GM03348 (cell line): ENCODE measurements at places on chromosomes 7 and 10.

DNA sequence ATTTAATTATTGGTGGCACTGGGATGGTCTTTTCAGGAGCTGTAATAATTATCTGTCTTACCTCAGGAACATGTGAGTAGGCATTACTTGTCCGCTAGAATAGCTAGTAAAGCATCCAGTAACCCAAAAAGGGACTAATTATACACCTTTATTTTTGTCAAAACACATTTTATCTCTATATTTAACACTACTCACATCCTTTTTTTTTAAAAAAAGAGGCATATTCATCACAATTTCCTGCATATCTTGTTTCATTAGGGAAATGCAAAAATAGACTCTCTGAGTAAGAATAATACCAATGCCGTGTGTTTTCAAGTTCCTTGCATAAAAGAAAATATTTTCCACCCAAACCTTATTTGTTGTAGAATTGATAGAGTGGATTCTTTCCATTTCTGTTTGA, 99.5 kb downstream of the VTI1A start:
- DNase-seq = no peak

DNA sequence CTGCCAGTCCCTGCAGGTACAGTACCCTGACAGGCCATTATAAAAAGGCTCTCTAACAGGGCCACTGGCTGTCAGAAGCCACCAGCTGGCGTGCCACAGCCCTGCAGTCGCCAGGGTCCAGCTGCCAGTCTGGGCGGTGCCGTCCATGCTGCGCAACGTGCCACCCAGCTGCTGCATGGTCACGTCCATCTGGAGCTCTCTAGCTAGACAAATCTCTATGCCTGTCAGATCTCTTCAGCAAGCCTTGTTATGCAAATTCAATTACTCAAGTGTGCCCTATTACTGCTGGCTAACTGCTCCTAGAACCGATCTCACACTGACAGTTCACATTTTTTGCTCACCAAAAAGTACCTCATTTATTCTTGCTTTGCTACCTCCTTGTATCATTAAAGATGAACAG, 75.9 kb downstream of the HIBADH start:
- no peak for DNase-seq

- DNase-seq = no peak
Measured at GRCh38 chr7:150737265-150738055, at the start of gene GIMAP5. Gene GIMAP5, plus strand, starts transcription at chr7:150737418. Its CDS starts 3,467 bp downstream, at chr7:150740885.

- DNase-seq = no peak
Measured at GRCh38 chr7:80240265-80241025, 105.8 kb downstream of the GNAI1 start.

- no peak for DNase-seq
Measured at GRCh38 chr7:80609751-80610150, 28.7 kb upstream of the CD36 start.

GRCh38 chr7:149719050-149719899, 54.1 kb downstream of the ZNF467 start:
- DNase-seq = no peak

DNA sequence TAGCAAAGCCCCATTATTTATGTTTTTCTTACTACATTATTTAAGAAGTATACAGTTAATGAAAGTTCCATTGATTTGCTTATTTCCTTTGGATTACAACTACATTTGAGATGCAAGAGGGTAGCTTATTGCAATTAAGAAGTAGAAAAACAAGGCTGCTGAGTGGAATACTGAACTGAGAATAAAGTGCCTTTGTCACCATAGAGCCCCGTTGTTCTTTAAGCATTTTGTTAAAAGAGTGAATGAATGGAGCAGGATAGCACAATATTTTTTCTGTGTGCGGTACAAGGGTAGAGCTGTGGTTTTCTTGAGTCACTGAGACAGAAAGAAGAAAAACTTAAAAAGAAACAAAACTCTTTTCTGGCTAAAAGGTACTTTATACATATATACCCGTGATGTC, 45.6 kb downstream of the ZNF277 start:
- no peak for DNase-seq

DNA sequence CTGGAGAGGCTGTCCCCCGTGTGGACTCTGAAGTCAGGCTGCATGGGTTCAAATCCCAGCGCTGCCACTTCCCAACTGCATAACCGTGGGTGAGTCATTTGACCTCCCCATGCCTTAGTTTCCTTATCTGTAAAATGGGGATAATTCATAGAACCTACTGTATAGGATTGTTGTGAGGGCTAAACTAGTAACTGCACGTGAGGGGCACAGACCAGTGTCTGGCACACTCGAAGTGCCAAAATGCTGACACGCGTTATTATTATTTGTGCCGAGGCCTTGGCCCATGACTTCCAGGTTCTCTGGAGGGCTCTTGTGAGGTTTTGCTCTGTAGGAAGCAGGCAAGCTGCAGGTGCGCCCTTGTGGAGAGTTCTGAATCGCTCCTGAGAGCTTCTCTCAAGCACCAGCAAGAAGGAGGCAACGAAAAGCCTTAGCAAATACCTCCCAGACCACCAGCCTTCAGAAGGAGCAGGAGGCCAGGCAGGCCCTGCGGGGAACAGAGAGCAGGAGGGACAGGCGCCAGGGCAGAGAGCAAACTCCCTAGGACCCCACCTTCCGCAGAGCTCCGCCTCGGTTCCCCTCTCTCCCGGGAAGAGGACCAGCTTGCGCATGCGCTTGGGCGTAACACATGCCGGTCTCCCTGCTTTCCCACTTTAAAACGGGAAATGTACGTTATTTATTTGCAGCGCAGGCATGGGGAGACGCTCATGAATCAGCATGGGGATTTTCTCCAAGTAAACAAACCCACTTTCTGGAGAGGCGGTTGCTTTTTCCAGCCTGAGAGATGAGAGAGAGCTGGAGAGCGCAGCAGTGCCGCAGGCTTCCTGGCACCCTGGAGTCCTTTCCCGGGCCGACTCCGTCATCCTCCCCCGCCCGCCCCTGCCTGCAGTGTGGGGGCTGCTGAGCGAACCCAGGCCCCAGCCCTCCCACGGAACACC, 39.6 kb downstream of the SORCS3 start:
- DNase-seq = peak; percentile 23

GRCh38 chr10:93206652-93207051, 133.0 kb downstream of the CYP26A1 start:
- DNase-seq = no peak

- no peak for DNase-seq
Measured at GRCh38 chr7:131401194-131401593, 73.5 kb downstream of the MKLN1 start.

- DNase-seq = peak; percentile 3
Measured at GRCh38 chr7:85065306-85065705, 121.5 kb downstream of the SEMA3D start.

- no peak for DNase-seq
Measured at GRCh38 chr7:101961811-101962210, 144.4 kb downstream of the CUX1 start.

- no peak for DNase-seq
Measured at GRCh38 chr10:24931236-24931635, 21.2 kb downstream of the PRTFDC1 start.

GRCh38 chr10:13256627-13257026, 22.5 kb upstream of the UCMA start:
- DNase-seq = no peak

- DNase-seq = no peak
Measured at GRCh38 chr10:72218325-72218724, 2.2 kb upstream of the ASCC1 start.
